ENCODE measurements at places on chromosomes 5 and 9. TPM values are rescaled to one million over a fixed set of nuclear protein-coding genes. Genes with fewer than 3 reads are reported as not detected.

Gene PCAT7
- total RNA-seq = 1.2 TPM

Gene HTR4
- not detected for total RNA-seq

Gene C9orf43
- total RNA-seq = 1.1 TPM

Gene EGFL7
- 18.0 TPM for total RNA-seq

Gene SHOC1
- total RNA-seq = 0.02 TPM

Gene RHOBTB3
- 286 TPM for total RNA-seq

Gene CHSY3
- 0.02 TPM for total RNA-seq

Data from M059J (cell line).